ENCODE measurements at places on chromosomes 11 and 22.

DNA sequence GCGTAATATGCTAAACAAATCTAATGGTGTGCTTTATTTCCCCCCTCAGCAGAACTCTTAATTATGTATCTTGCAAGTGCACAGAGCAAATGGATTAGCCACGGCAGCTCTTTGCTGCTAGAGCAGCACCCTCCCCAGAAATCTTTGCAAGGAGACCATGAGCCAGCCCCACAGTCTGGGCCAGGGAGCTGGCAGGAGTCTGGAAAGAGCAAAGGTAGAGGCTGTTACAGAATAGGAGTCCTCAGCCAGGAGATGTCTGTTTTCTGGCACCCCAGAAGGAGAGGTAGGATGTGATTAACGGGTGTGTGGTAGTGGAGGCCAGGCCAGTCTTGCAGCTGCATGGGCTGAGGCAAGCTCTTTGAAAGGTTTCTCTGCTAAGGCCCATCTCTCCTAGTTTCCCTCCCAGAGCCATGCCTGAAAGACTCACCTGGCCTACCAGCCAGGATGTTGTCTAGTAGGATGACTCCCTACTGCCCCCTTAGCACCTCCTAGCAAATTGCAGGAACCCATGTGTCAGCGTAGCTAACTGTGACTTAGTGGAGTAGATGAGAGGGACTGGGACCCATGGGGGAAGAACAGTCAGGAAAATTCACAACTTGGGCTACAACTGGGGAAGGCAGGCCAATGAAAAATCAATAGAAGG lies 557.2 kb downstream of the BUD13 start:
- no peak for DNase-seq

DNA sequence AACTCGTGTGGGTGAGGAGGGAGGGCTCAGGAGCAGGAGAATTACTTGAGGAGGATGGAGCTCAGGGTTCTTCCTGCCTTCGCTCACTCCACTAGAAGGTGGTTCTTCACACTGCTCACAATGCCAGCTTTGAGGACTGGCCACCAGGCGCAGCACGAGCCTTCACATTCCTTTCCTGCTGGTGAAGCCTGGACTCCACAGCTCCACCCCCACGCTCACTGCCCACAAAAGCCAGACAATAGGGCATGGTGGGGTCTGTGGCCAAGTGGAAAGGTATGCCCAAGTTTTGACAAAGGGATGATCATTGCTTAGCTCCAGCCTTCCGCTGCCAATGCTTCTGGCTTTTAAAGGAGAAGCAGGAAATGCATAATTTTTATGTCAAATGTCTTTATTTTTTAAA lies 58.0 kb upstream of the FADD start:
- DNase-seq, result no peak

DNA sequence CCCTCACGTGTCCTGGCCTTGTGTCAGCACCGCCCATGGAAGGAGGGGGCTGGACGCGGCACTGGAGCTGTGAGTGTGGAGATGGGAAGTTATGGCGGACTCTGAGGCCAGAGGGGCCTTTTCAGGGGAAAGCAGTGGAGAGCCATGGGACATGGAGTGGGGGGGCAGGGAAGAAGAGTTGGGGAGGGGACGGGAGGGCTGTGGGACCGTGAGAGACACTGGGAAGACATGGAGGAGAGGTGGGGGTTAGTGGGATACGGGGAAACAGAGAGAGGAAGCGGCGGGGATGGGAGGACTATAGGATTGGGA lies 58.2 kb downstream of the FBXO7 start:
- no peak for DNase-seq

DNA sequence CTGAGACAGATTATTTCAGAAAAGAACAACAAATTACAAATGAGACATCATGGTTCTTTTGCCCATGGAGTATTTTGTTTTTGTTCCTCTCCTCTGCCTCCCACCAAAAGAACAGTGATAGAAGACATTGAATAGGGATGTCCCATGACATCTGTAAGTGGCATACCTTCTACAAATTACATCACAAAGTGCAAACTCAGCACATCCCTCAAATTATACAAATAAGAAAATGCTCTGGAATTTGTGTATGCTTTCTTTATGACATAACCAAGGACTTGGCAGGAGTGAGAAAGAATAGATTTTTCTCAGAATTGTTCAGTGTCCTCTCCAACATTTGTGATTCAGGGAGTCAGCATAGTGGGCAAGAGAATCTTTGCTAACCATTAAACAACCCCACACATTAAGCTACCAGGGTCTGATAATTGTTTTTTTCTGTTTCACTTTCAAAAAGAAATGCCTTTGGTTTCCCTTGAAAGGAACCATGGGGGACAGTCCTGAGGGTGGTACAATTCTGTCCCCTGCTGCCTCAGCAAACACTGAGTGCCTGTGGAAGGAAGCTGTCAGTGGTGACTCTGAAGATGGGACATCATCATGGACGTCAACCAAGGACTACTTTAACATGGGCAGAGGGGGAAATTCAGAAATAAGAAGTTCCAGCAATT lies 430.3 kb downstream of the AASDHPPT start:
- DNase-seq, result no peak

DNA sequence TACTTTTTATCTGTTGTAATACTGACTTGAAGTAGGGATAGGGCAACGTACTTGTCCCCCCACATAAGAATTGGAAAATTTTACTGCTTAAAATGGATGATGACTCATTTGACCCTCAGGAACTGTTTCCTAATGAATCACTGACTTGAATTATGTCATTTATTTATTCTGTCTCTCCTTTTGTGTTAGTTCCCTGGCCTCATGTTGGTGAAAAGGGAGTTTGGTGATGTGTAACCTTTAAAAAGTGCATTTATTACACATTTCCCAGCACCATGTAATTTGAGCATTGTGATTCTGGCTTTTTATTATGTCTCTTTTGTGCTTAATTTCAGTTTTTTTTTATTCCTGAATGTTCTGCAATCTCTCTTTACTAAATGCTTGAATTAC lies 20.3 kb upstream of the PGM2L1 start:
- DNase-seq, result no peak

GRCh38 chr11:31809541-31809856 lies 1.6 kb downstream of the PAX6 start:
- no peak for DNase-seq

- DNase-seq, result no peak
Observed at GRCh38 chr22:34845391-34845790, 220.6 kb upstream of the ISX start.

GRCh38 chr11:66221726-66222236 lies 46.7 kb upstream of the RAB1B start:
- no peak for DNase-seq

DNA sequence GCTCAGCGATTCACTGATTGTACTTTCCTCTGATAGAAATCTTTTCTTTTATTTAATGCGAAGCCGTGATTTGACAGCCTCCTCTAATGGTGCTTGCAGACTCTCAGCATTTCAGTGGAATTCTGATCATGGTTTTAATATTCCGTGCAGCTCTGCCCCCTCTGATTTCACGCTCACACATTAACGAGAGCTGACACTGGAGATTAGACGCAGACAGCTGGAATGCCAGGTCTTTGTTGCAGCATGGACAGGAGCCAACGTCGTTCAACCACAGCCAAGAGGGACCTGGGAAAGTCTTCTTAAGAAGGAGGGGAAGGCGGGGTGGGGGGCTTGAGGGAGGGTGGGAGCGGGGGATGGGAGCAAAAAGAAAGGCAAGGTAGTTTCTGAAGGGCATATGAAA lies 186.4 kb downstream of the BLID start:
- DNase-seq, result no peak

- DNase-seq, result no peak
Observed at GRCh38 chr11:46402957-46403902, 11.7 kb upstream of the CHRM4 start.

DNA sequence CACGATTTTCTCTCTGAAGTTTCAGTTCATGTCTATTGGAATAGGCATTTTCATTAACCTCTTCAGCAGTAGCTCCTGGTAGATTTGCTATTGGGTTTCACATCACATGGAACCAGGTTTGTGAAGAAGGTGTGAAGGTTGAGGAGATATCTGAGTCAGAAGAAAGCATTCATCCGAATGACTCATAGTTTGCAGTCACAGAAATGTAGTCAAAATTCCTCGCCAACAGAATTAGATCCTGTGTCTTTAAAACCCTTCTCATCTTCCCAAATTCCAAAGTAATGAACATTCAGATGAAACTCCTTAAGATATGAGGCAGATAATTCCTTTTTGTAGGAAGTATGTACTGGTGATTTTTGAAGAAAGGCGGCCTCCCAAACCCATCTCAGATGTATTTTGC lies 125.0 kb upstream of the LARGE1 start:
- no peak for DNase-seq

DNA sequence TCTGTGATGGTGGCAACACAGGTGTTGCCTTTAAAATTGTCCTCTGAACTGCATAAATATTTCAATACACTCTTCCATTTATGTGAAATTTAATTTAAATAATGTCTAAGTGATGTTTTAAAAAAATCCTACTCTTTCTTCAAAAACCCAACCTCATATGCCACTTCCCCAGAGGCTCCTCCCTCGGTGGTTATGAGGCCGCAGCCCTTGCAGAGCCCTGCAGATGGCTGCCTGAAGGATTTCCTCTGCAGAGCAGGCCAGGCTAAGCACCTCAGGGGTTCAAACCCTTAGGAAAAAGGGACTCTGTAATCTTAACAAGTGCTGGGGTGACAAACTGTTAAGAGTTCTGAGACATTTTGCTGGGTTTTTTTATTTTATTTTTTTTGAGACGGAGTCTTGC lies 25.2 kb downstream of the MORC2 start:
- DNase-seq, result no peak

DNA sequence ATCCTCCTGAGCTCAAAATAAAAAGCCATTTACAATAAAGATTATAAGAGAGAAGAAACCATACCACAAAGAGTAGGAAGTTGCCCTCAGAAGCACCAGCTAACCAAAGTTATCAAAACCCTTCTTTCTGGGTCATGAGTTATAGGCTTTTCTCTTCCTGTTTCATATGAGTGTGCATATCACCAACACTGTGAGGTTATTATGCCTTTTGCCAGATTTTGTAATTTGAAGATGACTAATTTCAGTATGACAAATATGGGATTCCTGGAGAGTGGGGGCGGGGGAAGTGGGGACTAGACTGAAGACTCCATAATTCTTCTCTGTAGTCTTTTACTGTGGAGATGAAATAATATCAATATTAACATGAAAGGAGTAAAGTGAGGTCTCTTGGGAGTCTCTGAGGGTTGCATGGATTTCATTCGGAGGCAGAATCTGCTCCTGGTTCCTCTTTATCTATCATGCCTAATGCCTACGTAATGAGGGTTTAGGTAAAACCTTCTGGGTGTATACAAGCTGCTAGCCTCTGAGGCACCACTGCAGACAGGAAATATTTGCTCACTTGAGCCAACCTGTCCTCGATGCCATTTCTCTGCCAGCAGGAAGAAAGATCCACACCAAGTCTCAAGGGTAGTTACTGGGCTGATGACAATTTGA lies 2.1 kb downstream of the LPXN start:
- DNase-seq, result no peak

GRCh38 chr11:61028135-61028729 lies 56.8 kb downstream of the CD6 start:
- no peak for DNase-seq

DNA sequence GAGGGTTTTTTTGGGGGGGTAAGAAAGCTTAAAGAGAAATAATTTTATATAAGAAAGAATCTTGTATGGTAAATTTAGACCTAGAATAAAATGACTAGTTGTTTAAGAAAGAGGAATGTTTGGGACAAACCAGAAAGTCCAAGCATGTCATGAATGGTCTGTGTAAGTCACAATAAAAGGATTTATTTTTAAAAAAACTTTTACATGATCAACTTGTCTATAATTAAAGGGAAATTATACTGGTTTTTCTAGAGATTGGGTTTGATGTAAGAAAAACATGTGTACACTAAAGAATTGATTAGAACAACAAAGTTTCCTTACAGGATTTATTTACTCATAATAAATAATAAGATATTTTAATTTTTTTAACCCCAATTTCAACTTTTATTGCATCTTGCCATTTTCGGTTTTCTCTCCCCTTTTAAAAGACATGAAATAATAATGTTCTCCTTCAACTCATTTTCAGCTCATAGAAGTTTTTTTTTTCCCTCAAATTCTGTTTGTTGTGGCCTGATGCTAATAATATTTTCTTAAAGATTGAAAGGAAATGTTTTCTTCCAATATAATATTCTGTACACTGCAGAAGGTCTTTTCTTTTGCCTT lies 35.4 kb upstream of the INCENP start:
- DNase-seq, result no peak

DNA sequence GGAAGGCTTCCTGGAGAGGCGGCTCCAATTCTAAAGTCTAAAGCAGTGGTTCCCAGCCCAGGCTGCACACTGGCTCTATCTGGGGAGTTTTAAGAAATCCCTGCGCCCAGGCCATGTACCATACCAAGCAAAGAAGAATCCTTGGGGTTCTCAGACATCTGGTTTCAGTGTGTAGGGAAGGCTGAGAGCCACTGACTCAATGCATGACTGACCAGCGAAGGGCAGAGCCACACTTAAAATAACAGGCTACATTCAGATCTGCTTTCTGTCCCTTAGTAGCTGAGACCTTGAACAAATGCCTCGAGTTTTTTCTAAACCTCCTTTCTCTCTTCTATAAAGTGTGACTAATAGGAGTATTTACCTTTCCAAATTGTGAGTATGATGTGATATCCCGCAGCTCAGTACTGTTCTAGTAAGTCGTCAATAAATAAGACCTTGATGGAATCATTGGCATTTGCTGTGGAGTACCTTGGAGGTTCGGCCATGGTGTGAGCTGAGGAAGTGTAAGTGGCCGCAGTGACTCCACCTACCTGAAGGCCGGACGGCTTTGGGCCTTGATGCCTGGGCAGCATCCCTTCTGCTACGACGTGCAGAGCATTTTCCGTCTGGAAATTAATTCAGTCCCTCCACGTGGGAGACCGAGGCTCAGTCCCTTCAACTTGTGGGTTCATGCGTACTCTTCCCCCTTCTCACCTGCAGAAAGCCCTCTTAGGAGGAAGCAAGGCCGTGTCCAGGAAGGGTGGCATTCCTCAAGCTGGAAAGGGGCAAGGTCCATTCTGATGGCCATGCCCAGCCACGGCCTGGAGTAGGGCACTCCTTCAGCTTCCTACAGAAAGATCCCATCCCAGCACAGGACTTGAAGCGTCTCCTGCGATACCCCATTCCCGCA lies 25.1 kb downstream of the GLB1L2 start:
- no peak for DNase-seq

DNA sequence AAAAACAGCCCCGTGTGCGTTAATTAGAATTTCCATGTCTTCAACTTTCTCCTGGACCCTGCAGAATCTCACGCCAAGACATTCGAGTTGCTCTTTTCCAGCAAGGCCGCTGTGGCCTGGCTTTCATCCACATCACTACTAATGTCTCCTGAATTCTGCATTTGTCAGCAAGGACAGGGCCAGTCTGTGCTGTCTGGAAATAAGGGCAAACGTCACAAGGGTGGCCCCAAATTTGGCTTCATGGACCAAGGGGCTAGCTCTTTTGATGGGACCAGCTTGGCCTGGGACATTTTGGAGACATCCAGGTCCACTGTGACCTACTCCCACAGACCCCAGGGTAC lies 33.4 kb downstream of the KCNQ1OT1 start:
- no peak for DNase-seq

Measured in NCI-H1417 treated with DMSO at 0.1 percent for 48 hours (cell line).